ENCODE measurements at places on chromosomes 7 and 10.

DNA sequence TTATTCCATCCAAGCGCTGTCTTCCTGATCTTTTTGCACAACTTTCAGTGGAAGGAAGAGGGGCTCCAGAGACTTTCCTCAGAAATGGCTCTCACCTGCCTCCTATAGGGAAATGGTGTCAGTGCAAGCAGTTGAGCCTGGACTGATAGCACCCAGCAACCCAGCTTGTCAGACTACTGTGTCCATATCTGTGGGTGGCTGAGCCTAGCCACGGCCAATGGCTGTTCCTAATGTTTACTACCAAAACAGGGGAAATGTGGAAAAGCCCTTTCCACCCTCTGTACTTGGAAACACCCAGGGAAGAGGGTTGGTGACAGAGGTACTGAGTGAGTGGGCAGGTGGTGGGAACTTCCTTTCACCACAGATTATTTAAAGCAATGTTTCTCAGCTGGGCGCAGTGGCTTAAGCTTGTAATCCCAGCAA lies 4.3 kb upstream of the YKT6 start:
- no peak for DNase-seq

DNA sequence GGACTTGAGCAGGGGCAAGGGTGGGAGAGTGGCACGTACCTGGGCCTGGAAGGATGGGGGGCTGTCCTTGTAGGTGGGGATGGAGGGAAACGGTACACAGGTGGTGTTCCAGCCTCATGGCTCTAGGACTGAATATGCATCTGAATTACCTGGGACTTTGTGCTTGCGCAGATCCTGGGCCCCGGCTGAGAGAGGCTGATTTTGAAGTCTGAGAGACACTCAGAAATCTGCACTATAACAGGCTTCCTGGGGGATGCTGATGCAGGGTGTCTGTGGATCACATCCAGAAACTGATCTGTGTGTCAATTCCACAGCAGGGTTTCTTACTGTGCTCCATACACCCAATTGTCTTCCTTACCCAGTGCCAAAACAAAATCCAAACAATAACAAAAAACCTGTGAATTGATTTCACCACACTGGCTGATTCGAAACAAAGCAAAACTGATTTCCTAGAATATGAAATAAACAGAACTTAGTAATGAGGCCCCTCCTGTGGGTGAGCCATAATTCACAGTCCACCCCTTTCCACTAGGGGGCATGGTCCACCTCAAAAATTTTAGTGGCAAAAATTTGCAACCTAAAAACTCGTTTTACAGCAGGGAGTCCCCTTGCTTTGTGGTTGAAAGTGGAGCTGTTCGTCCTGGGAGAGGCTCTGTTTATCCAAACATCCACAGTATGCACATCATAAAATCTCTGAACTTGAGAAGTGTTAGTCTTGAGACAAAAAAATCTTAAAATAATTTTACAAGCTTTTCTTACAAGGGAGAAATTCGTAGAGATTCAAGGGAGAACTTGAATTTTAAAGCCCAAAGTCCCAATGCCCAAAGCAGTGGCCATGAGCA lies 32.0 kb upstream of the PLEKHA1 start:
- DNase-seq, result no peak

GRCh38 chr7:94634502-94634901 lies 21.4 kb downstream of the SGCE start:
- no peak for DNase-seq

DNA sequence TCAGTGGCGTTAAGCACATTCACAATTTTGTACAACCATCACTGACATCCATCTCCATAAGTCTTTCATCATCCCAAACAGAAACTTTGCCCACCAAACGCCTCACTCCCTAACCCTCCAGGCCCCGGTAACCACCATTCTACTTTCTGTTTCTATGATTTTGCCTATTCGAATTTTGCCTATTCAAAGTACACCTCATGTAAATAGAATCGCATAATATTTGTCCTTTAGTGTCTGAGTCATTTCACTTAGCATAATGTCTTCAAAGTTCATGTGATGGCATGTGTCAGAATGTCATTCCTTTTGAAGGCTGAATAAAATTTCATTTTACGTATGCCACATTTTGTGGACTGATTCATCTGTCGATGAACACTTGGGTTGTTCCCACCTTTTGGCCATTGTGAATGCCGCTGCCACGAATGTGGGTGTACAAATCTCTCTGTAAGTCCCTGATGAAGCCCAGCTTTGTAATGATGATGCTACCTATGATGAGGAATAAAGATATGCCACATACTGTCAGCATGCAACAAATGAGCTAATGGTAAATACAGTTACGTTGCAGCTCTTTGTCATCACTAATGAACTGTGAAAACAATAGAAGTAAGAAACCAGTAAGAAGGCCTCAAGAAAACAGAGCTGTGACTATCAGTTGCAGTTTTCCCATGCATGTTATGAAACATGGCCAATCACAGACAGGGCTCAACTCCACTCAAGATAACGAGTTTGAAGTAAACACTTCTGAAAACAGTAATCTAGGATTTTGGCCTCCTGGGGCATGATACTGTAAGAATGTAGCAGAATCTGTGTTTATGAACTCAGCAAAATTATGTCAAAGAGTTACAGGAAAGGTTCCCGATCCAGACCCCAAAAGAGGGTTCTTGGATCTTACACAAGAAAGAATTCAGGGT lies 120.0 kb downstream of the ADAM12 start:
- DNase-seq, result no peak

DNA sequence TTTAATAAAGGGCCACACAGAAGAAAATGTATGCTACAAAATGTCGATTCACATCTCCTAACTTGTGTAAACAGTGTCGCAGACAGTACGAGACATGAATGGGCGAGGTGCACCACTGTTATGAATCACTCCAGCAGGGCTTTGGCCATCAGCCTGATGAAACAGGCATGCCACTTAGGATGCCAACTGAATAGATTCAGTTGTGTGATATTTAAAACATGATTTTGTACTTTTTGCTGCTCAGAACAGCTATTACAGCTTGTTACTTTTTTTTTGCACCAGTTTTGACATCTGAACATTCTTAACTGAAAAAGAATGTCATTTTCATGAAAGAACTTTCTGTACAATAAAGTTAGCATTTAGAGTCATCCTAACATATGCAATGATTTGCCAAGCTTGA lies 138.1 kb downstream of the VTI1A start:
- DNase-seq, result no peak

DNA sequence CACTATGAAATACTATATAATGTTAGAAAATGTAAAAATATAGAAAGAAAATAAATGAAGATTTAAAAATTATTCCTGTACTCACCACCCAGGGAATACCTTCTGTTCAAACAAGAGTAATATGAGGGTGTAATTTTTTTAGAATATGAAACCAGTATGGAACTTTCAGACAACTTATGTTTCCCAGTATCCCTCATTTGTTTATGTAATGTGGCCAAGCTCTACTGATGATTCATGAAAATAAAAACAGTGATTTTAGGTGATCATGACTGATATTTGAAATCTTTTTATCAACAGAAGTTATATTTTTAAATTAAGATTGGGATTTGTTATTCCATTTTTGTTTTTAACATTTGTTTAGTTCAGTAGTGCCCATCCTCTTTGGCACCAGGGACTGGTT lies 18.8 kb downstream of the SLK start:
- no peak for DNase-seq

GRCh38 chr7:132112657-132113056 lies 463.6 kb downstream of the PLXNA4 start:
- no peak for DNase-seq

GRCh38 chr7:107228291-107228690 lies 59.5 kb downstream of the HBP1 start:
- DNase-seq, result no peak

DNA sequence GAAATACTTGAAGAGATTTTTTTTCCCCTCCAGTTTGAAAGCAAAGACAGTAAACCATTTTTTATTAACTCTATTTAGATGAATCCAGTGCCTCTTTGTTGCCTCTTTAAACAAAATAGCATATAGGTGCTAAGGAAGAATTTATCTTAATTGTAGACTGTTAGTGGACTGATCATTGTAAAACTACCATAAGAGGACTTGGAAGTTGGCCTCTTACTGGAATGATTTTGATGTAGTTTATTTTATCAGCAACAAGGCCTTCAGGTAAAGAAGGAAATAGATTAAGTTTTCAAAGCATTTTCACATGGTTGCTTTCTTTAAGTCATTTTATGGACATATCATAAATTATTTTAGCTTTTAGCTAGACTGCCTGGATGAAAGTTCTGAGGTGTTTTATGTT lies 53.2 kb downstream of the KLHDC10 start:
- DNase-seq, result no peak

- DNase-seq, result peak; percentile 40
Measured at GRCh38 chr7:99876491-99876890, 342 bp downstream of the OR2AE1 start.

- no peak for DNase-seq
Measured at GRCh38 chr7:79465551-79465950, 12.1 kb upstream of the MAGI2 start.

- no peak for DNase-seq
Measured at GRCh38 chr10:120336911-120337540, 120.0 kb upstream of the PLPP4 start.

GRCh38 chr10:116792817-116793216 lies 50.5 kb upstream of the HSPA12A start:
- DNase-seq, result no peak

DNA sequence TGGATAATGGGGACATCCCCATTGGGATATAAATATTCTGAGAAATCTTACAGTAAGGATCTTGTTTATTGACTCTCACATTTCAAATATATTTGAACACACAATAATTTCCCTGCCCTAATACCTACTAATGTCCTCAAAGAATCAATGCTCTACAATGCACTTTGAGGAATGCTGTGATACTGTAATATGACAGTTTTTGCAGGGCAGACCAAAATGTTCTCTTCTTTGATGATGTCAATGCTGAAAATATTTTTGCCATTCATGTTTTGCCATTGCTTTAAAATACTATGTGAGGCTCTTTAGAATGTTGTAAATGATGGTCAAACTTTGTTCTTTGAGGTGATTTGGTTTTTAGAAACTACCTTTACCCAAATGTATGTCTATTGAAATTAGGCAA lies 594.1 kb downstream of the INHBA start:
- DNase-seq, result no peak

DNA sequence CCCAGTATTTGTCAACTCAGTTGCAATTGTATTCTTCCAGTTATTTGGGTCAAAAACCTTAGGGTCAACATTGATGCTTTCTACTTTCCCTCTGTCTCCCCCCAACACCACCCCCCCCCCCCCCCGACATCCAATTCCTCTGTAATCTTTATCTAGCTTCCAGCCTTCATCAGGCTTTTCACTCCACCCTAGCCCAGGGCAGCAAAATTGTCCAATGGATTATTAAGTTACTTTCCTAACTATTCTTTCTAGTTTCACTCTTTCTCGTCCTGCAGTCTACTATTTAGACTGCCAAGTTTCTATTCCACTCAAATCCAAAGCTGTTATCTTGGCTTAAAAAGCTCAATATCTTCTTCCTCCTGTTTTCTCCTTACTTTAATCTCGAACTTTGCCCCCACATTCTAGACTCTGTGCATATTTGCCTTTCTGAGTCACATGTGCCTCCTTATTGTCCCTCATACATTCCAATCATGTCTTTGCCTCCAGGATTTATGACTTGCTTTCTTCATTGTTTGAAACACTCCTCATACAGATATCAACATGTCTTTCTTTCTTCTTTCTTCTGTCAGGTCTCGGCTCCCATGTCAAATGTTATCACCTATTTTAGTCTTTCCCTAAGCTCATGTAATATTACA lies 196.6 kb upstream of the TMEM196 start:
- no peak for DNase-seq

DNA sequence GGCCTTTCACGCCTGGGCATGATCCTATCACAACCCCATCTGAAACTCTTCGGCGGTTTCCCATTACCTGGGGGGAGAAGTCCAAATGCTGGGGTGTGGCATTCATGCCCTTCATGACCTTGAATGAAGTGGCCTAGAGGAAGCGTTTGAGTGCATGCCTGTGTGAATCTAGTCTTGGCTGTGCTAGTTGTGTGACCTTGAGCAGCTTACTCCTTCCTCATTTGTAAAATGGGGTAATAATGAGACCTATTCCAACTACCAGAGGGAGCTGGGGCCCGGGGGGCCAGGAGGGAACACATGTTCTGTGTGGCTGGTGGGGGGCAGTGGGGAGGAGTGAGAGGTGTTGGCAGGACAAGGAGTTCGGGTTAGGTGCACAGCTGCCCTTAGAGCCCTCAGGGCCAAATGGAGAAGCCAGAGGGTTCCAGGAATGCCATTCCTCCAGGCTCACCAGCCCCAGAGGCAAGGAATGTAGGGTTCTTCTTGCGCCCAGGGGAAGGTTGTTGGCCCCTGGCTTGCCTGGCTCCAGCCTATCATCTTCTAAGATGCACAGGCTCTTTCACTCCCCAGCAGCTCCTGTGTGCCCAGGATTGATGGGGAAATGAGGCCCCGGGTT lies 21.3 kb upstream of the TBRG4 start:
- no peak for DNase-seq

- DNase-seq, result no peak
Measured at GRCh38 chr7:44280993-44281721, 44.2 kb downstream of the CAMK2B start.

- DNase-seq, result no peak
Measured at GRCh38 chr10:125068406-125068805, 92.0 kb downstream of the CTBP2 start.

GRCh38 chr10:37552881-37553280 lies 304.5 kb downstream of the ZNF248 start:
- no peak for DNase-seq

DNA sequence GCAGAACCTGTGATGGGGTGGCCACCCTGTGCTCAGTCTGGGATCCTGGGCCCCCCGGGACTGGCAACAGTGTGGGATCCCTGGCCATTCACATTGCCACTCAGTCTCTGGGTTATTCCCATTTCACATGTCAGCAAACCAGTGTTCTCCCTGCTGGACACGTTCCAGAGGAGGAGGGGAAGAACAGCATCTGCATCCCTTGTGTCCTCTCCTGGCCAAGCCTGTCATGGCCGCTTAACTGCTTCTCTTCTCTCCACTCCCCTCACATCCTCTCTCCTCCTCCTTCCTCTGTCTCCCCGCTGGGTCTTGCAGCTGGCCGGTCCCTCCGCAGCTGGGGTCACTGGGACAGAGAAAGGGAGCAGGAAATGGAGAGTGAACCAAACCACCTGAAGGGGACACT lies 74.4 kb downstream of the C10orf105 start:
- DNase-seq, result no peak

GRCh38 chr7:151744656-151745638 lies 132.0 kb downstream of the PRKAG2 start:
- no peak for DNase-seq
